ENCODE measurements at places on chromosomes 2 and 18.

- no peak for DNase-seq
These were observed 55.4 kb upstream of the CD28 start for GRCh38 chr2:203650860-203651613.

DNA sequence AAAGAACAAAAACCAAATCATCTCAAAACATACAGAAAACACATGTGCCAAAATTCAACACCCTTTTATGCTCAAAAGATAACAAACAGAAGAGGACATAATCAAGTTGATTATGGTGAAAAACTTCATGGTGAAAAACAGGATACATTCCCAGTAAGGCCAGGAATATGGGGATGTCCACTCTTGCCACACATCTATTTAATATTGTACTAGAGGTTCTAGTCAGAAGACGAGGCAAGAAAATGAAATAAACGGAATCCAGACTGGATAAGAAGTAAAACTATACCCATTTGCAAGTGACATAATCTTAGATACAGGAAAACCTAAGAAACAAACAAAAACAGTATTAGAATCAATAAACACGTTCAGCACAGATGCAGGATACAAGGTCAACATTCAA lies 40.8 kb downstream of the MAP3K2 start:
- no peak for DNase-seq

GRCh38 chr2:422676-423435 lies 135.0 kb upstream of the ALKAL2 start:
- no peak for DNase-seq

DNA sequence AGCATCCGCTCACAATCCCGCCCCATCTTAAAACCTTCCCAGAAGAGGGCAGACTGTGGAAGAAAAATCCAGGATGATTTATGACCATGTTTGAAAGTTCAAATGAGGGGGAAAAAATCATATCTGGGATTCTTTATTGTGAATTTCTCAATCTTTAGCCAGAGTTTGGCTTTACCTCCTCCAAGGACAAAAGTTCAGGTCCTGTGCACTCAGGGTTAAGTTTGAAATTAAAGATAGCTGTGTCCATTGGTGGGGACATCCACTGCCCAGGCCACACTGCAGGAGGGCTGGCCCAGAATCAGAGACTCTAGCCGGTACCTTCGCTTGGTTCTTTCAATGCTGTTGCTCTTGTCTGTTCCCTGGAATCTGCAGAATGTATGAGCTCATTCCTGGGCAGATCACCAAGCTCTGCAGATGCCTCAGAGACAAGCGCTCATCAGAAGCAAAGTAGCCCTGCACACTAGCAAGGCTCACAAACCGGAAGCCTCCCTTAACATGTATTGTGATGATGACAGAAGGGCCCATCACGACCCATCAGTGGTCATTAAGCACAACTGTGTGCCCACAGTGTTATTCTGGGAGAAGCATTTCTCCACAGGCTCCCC lies 375.3 kb upstream of the KLHL29 start:
- DNase-seq: no peak

- DNase-seq: no peak
These were observed 1160.7 kb downstream of the CNTNAP5 start for GRCh38 chr2:125185691-125186270.

- DNase-seq: no peak
These were observed 641.7 kb upstream of the NRXN1 start for GRCh38 chr2:51673628-51674027.

- DNase-seq: no peak
These were observed 35.9 kb downstream of the SPRED2 start for GRCh38 chr2:65396348-65397026.

GRCh38 chr2:8684878-8685696 lies 3.2 kb downstream of the ID2 start:
- peak; percentile 73 for DNase-seq

DNA sequence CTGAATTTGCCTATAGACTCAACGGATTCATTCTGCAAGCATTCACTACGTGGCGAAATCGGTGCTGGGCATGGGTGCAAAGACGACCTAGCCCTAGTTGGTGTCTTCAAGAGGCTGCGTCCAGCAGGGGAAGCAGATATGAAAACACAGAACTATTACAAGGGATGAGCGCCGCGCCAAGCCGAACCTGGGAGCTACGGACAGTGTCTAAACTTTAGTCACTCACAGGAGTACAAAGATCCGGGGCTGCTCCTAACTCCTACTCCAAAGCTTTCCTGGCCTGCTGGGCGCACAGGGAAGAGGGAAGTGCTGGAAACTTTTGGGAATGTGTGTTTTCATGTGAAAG lies 732 bp upstream of the ANXA4 start:
- DNase-seq: peak; percentile 20

DNA sequence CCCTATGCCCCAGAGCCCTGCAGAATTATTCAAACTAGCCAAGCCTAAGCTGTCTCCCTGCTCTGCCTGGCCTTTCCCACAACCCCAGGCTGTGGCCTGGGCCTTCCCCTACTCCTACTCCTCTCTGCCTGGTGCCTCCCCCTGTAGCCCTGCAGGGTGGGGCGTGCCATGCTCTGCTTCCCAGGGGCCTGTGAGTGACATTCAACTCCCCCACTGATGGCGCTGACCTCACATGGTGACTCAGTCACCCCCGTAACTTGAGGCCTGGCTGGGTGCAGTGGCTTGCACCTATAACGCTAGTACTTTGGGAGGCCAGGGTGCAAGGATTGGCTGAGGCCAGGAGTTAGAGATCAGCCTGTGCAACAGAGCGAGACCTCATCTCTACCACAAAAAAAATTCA lies 60.6 kb downstream of the KIF1A start:
- no peak for DNase-seq

- DNase-seq: peak; percentile 70
These were observed 12.4 kb downstream of the IL1F10 start for GRCh38 chr2:113080134-113080533.

DNA sequence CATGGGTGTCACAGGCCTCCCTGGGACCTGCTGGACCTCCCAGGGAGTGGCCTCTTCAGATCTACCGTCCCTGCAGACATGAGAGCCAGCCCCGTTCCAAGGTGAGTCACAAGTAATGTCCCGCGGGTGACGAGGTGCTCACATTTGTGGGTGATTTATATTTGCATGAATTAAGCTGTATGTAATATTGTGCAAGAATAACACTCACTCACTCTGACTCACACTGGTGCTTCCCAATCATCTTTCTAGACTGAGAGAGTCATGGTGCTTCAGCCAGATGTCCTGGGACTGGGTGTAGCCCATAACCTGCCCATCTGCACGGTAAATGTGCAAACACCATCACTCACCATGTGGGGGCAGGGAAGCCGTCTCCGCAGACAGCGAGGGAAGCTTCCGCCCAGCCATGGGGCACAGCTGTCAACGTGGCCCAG lies 347.5 kb upstream of the SALL3 start:
- no peak for DNase-seq

GRCh38 chr2:44801289-44801840 lies 140.1 kb upstream of the SIX3 start:
- no peak for DNase-seq

GRCh38 chr2:240731178-240731545 lies 39.5 kb downstream of the AQP12A start:
- no peak for DNase-seq

GRCh38 chr2:14358339-14358738 lies 274.2 kb upstream of the LRATD1 start:
- no peak for DNase-seq

- DNase-seq: no peak
These were observed 1.5 kb downstream of the SMCHD1 start for GRCh38 chr18:2656981-2657512.

GRCh38 chr18:55858661-55859515 lies 270.9 kb upstream of the TCF4 start:
- DNase-seq: no peak

DNA sequence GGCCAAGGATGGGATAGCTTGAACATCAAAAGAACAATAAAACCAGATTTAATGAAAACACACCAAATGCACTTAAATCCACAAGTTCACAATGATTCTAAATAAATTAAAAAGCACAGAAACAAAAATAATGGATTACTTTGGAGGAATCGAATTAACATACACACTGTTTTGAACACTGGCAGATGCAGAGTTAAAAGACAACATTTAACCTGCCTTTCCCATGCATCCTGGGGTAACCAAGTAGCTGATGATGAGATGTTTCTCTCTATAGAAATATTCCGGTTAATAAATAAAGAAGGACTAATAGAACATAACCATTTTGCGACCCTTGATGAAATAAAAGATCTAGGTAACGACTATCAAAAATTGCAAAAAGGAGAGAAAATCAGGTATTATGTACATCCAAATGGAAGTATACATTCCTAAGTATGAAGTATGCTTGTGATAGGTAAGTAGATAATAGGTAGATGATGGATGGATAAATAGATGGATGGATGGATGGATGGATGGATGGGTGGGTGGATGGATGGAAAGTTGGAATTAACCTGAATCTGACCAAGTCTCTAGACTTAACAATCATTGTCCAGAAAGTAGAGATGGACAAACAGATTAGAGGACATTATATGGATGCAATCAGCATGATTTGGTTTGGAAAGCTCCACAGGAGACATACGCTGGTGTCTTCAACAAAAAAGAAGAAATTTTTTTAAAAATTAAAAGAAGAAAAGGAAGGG lies 57.4 kb upstream of the MYCN start:
- DNase-seq: no peak

GRCh38 chr2:200664770-200665494 lies 79.1 kb downstream of the AOX1 start:
- no peak for DNase-seq

- DNase-seq: no peak
These were observed 101.7 kb upstream of the ALPP start for GRCh38 chr2:232276733-232277313.

GRCh38 chr18:59878644-59879043 lies 21.2 kb upstream of the PMAIP1 start:
- DNase-seq: no peak

GRCh38 chr2:224843141-224843540 lies 127.0 kb upstream of the CCDC195 start:
- no peak for DNase-seq

DNA sequence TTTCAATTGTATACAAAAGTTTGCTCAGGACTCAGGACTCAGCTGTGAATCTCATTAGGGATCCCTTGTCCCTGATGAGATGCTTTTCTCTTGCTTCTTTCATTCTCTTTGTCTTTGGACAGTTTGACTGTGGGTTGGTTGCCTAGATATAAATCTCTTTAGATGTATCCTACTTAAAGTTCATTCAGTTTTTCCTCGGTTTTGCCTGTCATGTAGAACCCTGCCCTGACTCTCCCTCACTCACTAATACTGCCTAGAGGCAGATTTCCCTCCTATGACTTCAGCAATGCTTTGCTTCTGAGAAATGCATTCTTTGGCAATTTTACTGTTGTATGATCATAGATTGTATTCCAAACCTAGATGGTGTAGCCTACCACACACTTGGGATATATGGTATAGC lies 421.4 kb upstream of the TCF4 start:
- DNase-seq: no peak

- no peak for DNase-seq
These were observed 184.5 kb downstream of the MGAT5 start for GRCh38 chr2:134438371-134438770.

- no peak for DNase-seq
These were observed 254.1 kb downstream of the LOXHD1 start for GRCh38 chr18:46402945-46403344.

GRCh38 chr2:68692511-68692910 lies 42.1 kb upstream of the ARHGAP25 start:
- DNase-seq: no peak

All from nephron progenitor cell (in vitro differentiated cells).